Muscle of leg (tissue), 16 donors: ENCODE measurements at places on chromosomes 3 and 15.

DNA sequence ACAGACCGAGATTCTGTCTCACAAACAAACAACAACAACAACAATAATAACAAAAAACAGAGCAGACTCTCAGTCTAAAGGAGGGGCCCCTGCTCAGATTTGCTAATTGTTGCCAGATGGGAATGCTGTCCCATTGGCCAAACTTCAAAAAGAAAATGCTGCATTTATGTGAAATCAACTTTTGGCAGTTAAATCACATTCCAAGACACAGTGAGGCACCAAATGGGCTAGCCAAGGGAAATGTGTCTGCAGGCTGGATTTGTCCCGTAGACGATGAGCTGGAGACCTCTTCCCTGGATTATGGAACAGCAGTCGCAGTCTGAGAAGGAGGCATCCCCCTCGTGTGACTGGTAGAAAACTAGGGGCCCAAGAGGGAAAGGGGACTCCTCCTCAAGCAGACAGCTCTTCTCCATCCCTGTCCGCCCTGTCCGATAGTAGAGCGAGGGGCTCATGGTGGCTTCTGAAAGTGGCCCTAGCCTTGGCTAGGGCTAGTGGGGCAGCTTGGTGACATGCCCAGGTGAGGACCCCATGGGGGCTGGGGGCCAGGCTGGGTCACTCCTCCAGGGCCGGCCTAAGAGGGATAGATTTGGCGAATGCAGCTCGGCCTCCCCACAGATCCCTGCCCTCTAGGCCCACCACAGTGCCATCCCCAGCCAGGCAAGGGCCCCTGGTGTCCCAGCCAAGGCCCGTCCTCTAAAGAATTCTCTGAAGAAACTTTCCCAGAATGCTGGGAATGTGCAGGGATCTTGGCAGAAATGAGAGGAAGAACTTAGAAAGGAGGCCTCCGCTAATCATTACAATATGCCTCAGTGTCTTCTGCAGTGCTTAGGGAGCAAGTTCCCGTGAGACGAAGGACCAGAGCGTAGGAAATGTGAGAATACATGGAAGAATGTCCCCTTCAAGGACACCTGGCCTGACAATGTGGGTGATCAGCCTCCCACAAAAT lies 2.0 kb downstream of the SLC22A14 start:
- peak; percentile 51 for DNase-seq

DNA sequence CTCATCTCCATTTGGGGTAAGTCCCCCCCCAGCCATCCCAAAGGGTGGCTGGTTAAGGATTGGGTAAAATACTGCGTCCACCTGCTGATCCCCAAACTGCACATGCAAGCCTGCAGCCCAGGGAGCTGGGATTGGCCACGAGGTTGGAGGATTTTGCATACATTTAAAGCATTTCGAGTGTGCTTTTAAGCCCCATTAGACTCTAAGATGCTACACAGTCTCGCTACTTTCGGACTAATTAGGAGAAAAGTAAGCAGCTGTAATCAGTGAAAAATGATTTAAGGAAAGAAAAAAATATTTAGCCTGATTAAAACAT lies 23.9 kb downstream of the SLC6A6 start:
- no peak for DNase-seq

- peak; percentile 18 for DNase-seq
These were observed 26.3 kb upstream of the BNC1 start for GRCh38 chr15:83310521-83311456.

DNA sequence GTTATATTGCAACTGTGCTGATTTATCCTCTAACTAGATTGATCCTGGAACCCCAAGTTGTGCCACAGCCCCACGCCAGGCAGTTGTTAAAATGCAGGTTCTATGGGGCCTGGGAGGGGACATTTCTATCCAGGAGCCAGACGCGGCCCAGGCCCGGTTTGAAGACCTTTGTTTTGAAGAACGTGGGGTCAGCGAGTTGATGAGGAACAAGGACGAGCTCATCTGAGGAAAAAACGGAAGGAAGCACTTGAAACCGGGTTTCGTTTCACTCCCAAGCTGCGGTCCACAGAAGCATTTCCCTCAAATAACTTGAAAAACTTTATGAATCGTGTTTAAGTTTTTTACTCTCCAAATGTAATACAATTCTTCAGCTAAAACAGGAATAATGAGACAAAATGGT lies 76.4 kb downstream of the CHSY1 start:
- DNase-seq, result peak; percentile 66

DNA sequence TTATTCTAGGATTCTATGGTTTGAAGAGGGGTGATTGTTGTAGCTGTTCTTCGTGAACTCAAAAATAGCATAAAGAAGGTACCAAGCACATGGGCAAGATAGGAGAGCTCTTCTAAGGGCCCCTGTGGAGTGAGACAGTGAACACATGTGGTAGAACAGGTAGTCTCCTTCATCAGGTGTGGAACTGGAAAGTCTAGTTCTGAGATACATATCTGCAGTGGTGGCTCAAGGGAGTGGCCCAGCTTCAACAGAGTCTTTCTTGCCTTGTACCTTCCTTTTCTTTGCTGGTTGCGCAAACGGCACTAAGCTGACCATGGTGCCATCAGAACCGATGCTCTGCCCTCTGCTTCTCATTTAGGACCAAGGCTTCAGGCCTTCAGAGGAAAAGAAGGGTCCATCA lies 65.2 kb downstream of the CERS3 start:
- DNase-seq, result no peak

DNA sequence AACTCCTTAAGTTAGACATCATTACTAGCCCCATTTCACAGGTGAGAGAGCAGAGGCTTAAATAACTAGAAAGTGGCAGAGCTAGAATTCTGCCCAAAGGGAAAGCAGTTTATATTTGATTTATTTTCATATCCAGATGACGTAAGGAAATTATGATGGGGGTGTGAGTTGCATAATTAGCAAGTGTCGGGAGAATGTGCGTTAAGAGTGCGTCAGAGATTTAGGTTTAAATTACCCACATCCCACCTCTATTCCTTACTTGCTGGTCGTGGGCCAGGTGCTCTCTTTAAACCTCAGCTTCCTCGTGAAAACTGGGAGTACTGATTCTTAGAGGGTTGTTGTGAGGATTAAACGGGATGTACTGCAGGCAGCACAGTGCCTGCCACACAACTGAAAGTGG lies 32.3 kb downstream of the FSTL1 start:
- DNase-seq, result no peak
